GM12891 (cell line): ENCODE measurements at places on chromosomes 16 and 17.
A peak's percentile ranks its signal among the peaks of the same experiment; 100 is the strongest.

DNA sequence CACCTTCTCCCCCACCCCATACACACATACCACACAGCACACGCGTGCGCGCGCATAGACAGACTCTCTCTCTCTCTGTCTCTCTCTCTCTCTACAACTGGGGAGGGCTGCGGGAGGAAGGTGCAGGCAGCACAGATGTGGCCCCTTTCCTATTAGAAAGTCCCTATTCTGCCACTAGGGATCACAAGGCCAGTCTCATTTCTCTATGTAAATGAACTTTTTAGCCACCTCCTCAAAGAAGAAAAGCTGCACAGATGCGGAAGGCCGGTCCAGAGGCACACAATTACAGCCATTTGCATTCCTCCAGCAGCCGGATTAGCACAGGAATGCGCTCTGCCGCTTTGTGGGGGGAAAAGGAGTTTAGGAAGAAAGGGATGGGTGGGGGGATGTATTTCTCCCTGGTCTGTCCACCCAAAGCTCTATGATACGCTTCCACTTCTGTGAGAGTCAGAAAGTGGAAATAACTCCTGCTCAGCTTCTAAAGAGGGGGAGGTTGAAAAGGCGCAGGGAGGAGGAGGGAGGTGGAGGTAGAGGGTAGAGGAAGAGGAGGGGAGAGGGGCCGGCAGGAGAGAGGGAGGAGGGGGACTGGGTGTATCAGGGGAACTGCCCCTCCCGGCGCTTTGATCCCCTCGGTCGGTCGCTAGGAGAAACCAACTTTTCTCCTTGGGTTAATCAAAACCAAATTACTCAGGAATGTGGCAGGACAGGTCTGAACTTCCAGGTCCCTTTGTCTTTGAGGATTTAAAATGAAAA lies 11.7 kb downstream of the ZFHX3 start:
- no peak for DNase-seq

DNA sequence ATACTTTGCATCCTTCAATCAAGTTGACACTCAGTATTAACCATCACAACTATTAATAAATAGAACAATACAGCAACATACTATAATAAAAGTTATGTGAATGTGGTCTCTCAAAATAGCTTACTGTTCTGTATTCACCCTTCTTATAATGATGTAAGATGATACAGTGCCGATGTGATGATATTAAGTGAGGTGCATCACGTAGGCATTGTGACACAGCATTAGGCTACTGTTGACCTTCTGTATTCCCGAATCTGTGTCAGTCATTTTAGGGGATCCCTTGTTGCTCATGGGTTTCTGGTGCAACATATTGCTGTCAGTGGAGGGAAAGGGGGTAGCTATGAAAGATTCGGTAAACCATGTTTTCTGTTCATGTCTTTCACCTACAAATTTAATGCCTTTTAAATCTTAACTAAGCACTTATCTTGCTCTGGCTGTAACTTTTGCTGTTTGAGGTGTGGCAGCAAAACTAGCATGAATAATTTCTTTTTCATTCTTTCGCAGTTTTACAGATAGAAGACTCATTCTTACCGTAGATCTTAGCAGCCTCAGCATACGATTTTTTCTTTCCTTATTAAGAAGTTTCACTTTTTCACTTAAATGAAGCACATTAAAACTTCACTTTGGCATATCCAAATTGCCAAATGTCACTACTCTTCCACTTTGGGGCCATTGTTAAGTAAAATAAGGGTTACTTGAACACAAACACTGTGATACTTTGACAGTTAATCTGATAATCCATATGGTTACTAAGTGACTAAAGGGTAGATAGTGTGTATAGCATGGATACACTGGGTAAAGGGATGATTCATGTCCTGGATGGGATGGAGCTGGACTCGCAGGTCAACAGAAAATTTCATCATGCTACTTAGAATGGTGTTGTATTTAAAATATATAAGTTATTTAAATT lies 29.6 kb downstream of the NFAT5 start:
- DNase-seq, result no peak

DNA sequence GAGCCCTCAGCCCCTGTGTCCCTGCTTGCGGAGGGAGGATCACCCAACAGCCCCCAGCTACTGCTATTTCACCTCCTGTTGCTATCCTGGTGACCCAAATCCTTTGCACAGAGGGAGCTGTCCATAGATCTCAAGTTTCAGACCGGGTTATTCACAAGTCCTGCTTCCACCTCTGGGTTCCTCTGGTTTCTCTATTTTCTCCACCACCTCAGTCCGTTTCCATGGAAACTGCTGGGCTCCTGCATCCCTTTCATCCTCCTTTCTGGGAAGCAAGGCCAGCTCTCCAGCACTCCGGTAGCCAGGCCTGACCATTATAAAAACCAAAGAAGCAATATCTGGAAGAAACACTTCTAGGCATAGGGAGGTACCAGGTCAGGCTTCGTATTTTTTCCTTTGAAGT lies 4.8 kb upstream of the CALB2 start:
- DNase-seq, result no peak

DNA sequence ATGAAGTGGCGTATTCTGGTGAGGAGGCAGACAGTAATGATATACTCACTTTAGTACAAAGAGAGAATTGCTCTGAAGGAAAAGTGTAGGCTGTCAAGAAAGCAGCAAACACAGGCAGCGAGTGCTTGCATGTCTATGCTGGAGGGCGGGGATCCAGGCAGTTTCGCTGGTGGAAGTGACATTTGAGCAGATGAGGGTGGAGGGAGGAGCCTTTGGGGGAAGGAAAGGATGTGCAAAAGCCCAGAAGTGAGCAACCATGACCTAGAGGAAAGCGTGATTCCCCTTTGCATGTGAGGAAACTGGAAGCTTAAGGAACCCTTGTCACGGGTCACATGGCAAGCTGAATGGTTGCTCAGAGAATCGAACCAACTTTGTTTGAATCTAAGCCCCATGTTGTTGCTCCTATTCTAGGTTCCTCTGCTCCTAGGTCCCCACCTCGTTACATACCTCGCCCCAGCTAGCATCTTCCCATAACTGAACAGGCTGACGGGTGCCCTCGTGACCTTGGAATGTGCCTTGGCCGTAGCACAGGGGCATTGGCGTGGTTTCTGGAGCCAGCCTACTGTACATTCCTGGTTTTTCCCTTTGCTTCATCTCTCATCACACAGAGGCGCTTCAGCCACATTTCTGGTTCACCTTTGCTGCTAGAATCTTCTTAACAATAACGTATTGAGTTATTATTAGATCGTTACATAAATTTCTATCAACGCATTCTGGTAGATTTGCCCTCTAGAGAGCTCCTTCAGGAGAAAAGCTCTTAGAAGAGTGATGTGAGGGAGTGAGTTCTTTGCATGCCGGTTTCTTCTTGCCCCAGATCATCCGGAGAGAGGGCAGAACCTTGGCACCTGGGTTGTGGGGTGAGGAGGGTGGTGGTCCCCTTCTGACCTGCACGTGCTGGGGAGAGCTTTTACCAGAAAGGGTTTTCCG lies 191.8 kb downstream of the SNX29 start:
- no peak for DNase-seq

DNA sequence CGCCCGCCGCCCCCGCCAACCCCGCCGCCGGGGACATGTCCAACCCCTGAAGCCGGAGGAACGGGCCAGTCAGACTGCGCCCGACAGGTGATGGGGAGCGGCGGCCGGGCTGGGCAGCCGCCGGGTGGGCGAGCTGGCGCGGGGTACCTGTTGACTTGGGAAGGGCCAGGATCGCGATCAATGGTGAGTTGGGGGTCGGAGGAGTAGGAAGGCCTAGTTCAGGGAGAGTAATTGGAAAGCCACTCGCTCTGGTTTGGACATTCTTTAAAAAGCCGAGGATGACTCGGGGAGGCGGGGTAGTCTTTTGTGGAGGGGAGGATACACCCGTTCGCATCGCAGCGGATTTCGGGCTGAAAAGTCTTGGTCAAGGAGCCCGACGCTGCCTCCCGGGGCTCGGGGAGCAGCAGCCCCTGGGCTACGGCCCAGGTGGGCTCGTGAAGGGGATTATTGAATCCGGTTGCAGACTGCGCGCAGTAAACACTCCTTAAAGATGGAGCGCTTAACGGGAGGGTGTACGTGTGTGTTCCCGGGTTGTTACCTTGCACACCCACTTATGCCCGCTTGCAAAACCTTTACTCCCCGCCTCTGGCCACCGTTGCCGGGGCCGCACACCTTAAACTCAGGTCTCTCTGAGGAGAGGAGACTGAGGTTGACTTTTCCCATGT lies 123.8 kb downstream of the GOSR1 start:
- DNase-seq, result peak; percentile 28

- no peak for DNase-seq
Observed at GRCh38 chr16:426115-426905, 861 bp downstream of the RAB11FIP3 start.

DNA sequence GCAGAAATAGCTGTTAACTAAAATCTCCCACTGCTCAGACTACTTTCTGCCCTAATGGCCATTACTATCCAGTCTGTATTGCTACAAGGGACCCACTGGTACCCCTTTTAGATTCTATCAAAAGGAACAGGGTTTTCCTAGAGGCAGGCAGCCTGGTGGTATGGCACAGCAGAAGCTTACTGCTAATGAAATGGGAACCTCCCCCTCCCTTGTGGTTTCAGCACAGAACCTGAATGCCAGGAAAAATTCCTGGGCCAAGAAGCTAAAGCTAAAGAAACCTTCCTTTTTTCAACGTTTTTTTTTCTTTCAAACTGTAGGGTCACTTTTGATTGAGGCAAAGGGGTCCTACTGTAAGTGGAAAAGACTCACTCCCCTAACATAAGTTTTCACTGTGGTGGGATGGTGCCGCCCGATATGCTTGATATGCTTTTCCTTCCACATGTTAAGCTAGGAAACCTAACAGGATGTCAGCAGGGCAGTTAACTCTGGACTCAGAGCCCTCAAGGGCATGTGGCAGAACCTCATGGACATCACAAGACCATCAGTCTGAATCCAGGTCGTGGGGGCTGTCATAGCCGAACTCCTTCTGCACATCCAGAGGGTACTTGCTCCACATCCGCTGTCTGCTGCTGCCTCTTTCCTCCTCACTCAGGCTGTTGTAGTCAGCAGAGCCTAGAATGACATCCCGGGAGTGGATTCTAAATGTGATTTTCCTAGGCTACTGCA lies 9.8 kb downstream of the SLC7A6OS start:
- no peak for DNase-seq
